ENCODE measurements at places on chromosomes 13 and 19. TPM values are rescaled to one million over a fixed set of nuclear protein-coding genes. Genes with fewer than 3 reads are reported as not detected.

- ATAC-seq = no peak
These were observed 684.4 kb upstream of the PCDH9 start for GRCh38 chr13:67914535-67914934.

- no peak for ATAC-seq
These were observed 51.3 kb upstream of the CYSLTR2 start for GRCh38 chr13:48602296-48603016.

DNA sequence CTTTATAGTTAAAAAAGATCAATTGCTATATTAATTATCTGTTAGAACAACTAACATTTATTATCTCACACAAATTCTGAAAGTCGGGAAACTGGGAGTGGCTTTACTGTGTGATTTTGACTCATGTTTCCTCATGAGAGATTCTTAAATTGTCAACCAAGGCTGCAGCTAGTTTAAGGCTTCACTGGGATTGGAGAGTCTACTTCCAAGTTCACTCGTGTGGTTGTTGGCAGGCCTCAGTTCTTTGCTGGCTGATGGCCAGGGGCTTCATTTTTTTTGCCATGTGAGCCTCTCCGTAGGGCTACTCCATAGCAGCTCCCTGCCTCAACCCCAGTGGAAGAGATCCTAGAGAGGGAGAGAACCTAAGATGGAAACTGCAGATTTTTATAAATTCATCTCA is 24.5 kb upstream of the LPAR6 start:
- ATAC-seq = peak; percentile 50

GRCh38 chr13:98215508-98215907 is 38.4 kb upstream of the RNF113B start:
- no peak for ATAC-seq

DNA sequence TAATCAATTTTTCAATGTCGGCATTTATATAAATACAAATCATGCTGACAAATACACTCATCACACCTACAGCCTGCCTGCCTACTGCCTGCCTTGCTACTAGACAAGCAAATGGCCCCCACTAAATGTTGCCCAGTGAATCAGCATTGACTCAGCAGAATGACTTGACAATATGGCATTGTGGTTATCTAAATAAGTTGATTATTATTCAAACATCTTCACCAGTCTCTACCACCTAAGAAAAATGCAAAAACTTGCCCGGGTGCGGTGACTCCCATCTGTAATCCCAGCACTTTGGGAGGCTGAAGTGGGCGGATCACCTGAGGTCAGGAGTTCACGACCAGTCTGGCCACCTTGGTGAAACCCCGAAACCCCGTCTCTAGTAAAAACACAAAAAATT is 296.1 kb downstream of the PCDH9 start:
- ATAC-seq = peak; percentile 77

- ATAC-seq = no peak
These were observed 975 bp downstream of the ZNF358 start for GRCh38 chr19:7516878-7517277.

DNA sequence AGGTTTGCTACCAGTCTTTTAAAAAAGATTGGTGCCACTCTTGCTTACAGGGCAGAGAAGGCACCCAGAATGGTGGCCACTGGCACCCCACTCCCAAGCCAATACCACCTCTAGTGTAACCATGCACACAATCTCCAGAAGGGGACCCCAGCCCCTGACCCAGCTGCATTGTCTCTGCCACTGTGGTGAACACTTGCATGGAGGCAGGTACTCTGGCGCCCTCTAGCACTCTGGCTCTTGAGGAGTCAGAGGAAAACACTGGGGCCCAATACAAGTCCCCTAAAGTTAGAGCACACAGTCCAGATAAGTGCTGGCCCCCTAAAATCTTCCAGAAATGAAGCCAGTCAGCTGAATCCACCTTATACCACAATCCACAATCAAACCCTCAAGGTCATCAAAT is 6.0 kb downstream of the ERVV-1 start:
- ATAC-seq = no peak

DNA sequence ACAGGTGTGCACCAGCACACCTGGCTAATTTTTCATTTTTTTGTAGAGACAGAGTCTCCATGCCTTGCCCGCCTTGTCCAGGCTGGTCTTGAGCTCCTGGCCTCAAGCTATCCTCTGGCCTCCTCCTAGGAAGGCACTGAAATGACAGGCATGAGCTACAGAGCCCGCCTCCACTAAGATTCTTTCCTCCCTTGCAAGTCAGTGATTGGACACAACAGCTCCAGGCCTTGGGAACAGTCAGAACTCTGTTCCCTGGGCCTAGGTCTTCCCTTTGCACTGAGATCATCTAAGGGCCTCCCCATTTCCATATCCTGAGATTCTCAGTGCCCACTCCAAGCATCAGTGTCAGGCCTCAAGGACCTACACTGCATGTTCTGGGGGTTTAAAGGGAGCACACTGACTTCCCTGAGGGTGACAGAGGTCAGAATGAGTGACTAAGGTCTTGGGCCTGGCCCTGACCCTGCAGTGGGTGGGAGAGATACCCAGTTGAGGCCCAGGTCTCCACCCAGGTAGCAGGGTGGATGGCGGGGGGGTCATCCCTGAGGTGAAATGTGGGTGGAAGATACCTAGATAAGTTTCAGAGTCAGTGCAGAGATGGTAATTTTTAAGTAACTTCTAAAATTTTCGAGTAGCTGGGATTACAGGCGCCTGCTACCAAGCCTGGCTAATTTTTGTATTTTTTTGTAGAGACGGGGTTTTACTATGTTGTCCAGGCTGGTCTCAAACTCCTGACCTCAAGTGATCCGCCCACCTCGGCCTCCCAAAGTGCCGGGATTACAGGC is 17.3 kb upstream of the ERCC1 start:
- no peak for ATAC-seq

The PPM1N gene
- total RNA-seq = 1.6 TPM

The SACS gene
- 60.8 TPM for total RNA-seq

The SIGLEC12 gene
- total RNA-seq = not detected

The MEIS3 gene
- total RNA-seq = 29.5 TPM
